ENCODE measurements at places on chromosomes 2 and 18.

DNA sequence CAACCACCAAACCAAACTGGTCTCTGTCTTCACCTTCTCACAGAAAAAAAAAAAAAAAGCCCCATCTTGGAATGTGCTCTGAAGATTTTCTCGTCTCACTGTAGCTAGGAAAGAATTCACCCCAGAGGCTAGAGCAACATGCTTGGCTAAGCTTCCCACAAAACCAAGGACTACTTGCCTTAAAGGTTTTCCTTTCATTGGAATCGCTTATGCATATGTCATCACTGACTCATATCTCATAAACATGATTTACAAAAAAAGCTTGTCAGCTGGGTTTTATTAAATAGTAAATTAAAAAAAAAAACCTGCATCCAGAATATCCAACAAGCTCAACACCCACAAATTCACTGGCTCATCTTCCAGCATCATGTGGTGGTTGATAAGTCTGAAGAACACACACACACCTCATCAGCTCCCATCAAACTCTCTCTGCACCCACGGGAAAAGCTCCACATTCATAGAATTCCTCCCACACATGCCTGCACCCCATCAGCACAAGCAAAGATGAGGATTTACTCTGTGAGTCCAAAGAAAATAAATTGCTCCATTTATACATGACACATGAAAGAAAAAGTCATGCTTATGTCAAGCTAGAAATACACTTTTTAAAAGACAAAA is 182.0 kb upstream of the TRIB2 start:
- DNase-seq: no peak

GRCh38 chr18:21205695-21206094 is 36.3 kb upstream of the GREB1L start:
- DNase-seq: no peak

- no peak for DNase-seq
These were observed 146.8 kb upstream of the PXDN start for GRCh38 chr2:1891147-1891546.

- no peak for DNase-seq
These were observed 78.9 kb downstream of the SRBD1 start for GRCh38 chr2:45532181-45532580.

GRCh38 chr2:141399270-141399669 is 731.5 kb downstream of the LRP1B start:
- no peak for DNase-seq

DNA sequence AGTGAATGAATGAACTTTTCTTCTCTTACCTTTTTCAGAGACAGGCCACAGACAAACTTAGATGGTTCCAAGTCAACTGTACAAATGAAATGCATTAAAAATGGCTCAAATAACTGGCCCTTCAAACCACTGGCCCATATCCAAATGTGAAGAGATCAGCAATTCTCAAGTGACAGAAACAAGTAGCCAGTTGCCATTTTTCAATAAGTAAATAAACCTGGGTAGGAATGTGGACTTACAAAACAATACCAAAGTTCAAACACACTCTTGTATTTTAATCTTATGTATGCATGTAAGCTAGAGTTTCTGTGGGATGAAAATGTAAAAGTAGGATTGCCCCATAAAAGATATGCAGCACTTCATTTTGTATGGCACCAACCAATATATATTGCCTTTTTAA is 129.2 kb downstream of the MEP1B start:
- no peak for DNase-seq

GRCh38 chr2:50820176-50820575 is 211.8 kb downstream of the NRXN1 start:
- no peak for DNase-seq

- no peak for DNase-seq
These were observed 85.4 kb downstream of the DPP4 start for GRCh38 chr2:161988589-161988988.

GRCh38 chr18:7856733-7857132 is 289.6 kb downstream of the PTPRM start:
- DNase-seq: no peak

DNA sequence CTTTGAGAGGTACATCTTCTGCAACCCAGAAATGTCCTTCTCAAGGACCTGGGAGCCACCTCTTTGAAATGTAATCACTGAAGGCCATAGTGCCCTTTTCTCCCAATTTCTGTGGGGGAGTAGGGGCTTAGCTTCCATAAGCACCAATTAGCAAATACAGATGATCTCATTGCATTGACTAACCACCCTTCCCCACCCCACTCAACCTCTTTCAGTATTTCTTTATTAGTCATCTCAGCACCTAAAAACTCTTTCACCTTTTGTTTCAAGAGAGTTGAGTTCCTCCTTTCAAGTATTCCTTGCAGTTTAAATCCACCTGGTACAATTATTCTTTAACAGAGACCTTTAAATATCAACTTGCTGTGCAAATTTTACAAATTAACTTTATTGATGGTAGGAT is 1011.8 kb upstream of the CDH2 start:
- DNase-seq: no peak

DNA sequence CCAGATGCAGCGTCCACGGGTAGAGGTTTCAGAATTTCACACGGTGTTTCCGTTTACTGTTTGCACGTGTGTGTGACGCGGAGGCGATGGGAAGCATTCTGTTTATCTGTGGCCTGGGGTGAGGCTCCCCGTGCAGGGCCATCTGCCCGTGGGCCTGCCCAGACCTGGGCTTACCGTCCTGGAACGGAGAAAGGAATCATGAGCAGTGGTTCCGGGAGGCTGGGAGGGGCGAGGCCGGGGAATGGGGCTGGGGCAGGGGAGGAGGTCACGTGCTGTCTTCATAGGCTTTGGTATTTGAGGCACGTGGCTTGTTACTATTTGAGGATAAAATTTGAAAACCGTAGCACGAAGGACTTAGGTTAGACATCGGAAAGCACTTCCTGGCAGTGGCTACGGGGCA is 77.9 kb downstream of the RTP5 start:
- no peak for DNase-seq

- no peak for DNase-seq
These were observed 89.9 kb upstream of the SLC1A4 start for GRCh38 chr2:64899081-64899865.

DNA sequence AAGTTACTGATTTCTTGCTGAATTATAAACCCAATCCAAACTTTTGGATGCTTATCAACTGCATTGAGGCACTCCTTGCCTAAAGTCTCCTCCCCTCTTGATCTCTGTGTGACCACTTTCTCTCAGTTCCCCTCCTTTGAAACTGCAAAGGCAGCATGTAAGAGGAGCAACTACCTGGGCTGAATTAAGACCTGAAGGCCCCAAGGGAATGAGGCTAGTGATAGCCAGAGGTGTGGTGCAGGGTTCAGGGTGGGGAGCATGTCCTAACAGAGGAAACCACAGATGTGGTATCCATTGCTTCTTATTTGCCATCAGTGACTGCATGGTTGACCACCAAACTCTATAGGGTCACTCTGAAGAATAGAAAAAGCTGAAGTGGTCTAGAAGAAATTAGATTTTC is 557.9 kb downstream of the TNS1 start:
- DNase-seq: no peak

DNA sequence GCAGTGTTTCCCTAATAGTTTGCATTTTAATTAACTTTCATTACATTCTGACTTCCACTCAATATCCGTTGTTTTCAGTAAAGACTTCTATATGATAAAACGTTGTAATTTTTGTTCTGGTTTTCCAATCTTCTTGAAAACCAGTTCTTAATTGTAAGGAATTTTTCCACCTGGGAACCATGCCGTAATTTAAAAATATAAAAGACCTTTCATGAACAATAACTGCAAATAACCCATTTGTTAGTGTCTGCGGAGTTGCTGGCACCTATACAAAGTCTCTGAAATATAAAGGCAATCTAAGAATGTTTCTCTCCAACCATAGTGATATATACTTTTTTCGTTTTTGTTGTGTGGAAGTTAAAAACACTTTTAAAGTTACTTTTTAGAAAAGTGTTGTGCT is 7.7 kb upstream of the SATB2 start:
- no peak for DNase-seq

DNA sequence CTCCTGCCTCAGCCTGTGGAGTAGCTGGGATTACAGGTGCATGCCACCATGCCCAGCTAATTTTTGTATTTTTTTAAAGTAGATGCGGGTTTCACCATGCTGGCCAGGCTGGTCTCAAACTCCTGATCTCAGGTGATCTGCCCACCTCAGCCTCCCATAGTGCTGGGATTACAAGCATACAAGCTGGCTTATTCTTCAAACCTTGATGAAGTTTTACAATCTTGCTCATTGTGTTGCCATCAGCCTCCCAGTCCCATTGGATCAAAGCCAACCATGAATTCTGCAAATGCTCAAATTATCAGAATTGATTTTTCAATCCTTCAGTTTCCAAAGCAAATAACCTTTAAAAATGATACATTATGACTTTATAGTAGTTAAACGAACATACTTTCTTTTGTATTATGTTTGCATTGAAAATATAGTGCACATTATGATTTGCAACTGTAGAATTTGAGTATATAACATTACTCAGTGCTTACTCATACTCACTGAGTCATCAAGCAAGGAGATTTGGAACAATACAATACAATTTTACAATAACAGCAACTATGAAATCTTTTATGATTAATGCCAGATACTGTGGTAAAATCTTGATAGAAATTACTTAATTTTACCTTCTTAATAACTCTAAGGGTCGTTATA is 1491.9 kb upstream of the CELF4 start:
- DNase-seq: no peak

- no peak for DNase-seq
These were observed 38.7 kb downstream of the SDC1 start for GRCh38 chr2:20186078-20186854.

GRCh38 chr18:6929370-6930102 is 188.1 kb downstream of the LAMA1 start:
- DNase-seq: no peak

DNA sequence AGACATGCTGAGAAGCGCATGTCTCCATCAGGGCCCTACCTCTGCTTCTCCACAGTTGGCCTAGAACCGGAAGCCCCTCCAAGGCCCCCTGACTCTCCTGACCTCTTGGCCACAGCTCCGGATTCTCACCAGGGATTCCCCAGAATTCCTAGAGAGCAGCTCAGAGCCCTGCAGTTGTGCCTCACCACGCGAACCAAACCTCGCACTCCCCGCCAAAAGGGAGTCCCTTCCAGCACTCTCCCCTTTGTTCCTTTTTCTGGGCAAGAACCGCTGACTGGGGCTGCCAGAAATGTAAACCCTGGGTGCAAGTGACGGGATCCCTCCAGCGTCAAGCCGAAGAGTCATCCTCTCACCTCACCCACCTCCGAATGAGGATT is 36.7 kb downstream of the AFF3 start:
- no peak for DNase-seq

- no peak for DNase-seq
These were observed 109.5 kb downstream of the MAP2 start for GRCh38 chr2:209533391-209533790.

- DNase-seq: no peak
These were observed 14.6 kb downstream of the FARSB start for GRCh38 chr2:222641336-222641735.

DNA sequence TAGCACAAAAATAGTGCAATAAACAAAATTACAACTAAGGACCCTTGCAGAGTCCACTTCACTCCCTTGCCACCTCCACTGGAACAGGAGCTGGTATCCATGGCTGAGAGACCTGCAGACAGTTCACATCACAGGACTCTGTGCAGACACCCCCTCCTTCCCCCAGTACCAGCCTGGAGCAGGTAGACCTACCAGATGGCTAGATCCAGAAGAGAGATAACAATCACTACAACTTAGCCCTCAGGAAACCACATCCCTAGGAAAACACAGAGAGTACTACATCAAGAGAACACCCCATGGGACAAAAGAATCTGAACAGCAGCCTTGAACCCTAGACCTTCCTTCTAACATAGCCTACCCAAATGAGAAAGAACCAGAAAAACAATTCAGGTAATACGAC is 49.8 kb downstream of the FBXO15 start:
- DNase-seq: no peak

- DNase-seq: no peak
These were observed 14.7 kb upstream of the SLC4A3 start for GRCh38 chr2:219612577-219613286.

DNA sequence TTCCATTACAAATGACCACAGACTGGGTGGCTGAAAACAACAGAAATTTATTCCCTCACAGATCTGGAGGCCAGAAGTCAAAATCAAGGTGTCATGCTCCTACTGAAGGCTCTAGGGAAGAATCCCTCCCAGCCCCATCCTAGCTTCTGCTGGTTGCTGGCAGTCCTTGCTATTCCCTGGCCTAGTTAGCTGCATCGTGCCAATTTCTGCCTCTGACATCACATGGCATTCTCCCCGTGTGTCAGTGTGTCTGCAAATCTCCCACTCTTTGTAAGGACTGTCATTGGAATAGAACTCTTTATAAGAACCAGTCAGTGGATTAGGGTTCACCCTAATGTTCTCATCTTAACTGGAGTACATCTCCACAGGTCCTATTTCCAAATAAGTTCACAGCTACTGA is 30.5 kb upstream of the NCKAP5 start:
- no peak for DNase-seq

- no peak for DNase-seq
These were observed 45.5 kb upstream of the CAVIN2 start for GRCh38 chr2:191892391-191892790.

- no peak for DNase-seq
These were observed 96.9 kb downstream of the ACTR3 start for GRCh38 chr2:113986762-113987290.

- no peak for DNase-seq
These were observed 70.2 kb upstream of the FSHR start for GRCh38 chr2:49224426-49225010.

DNA sequence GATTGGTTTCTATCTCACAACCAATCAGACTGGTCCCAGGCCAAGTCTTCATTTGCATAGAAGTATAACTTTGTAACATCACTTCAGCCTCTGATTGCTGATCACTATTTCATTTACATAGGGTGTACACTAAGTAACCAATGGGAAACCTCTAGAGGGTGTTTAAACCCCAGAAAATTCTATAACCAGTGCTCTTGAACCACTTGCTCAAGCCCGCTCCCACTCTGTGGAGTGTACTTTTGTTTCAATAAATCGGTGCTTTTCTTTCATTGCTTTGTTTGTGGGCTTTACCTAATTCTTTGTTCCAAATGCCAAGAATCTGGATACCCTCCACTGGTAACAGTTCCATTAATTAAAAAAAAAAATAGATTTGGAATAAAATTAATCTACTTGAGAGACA is 77.0 kb downstream of the TMEFF2 start:
- DNase-seq: no peak

- DNase-seq: no peak
These were observed 2.6 kb upstream of the GPR35 start for GRCh38 chr2:240622531-240623235.

GRCh38 chr2:151904021-151904420 is 75.8 kb upstream of the ARL5A start:
- DNase-seq: no peak

DNA sequence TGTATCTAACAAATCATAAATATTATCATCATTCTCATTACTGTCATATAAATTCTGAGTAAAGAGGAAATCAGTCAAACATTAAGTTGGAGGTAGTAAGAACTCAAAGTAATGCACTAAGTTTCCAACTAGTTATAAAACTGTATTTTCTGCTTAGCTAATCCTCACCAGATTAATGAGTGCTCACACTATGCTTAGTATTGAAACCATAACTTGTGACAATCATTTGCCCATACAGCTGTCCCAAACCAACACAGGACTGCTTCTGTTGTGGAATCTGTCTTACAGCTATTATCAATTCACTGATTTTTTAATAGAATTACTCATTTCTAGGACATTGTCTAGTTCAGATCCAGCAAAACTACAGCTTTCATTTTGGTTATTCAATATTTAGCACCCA is 41.5 kb upstream of the TANK start:
- no peak for DNase-seq

GRCh38 chr2:137357634-137358033 is 592.3 kb downstream of the THSD7B start:
- no peak for DNase-seq
